ENCODE measurements at places on chromosomes 16 and 17. TPM values are rescaled to one million over a fixed set of nuclear protein-coding genes. Genes with fewer than 3 reads are reported as not detected.

DNA sequence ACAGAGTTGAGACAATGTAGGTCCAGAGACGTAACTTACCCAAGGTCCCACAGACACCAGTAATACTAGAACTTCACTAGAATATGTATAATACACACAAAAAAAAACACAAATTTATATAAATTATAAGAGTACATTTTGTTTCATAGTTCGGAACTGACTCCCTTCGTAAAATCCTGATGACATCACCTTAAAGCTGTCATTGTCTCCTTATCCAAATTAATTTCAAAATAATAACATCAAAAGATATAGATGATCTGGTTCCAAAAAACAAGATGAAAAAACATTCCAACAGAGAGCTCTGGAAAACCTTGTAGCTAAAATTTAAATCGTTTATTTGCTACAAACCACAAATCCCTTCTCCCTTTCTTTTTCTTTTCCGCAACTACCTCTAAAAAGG, 10.0 kb downstream of the FBXL20 start:
- no peak for DNase-seq
- H3K4me3 ChIP-seq: no peak overlapping the region
- no peak overlapping the region for H3K27ac ChIP-seq
- no peaks in the 10 kb centered on the region for H3K36me3 ChIP-seq
- H3K27me3 ChIP-seq: no peaks in the 10 kb centered on the region
- no peaks in the 10 kb centered on the region for H3K4me1 ChIP-seq

- H3K36me3 ChIP-seq: no peaks in the 10 kb centered on the region
- H3K4me1 ChIP-seq: peaks cover 51% of the 10 kb centered on the region
- peak overlapping the region; percentile 61 for H3K4me3 ChIP-seq
Observed at GRCh38 chr17:81365148-81365600, 30.1 kb upstream of the BAHCC1 start.

- DNase-seq: no peak
- H3K36me3 ChIP-seq: no peaks in the 10 kb centered on the region
- H3K4me1 ChIP-seq: peaks cover 3% of the 10 kb centered on the region
- H3K27me3 ChIP-seq: no peaks in the 10 kb centered on the region
- H3K27ac ChIP-seq: no peak overlapping the region
- no peak overlapping the region for H3K4me3 ChIP-seq
Observed at GRCh38 chr16:66344533-66345145, 21.9 kb upstream of the CDH5 start.

DNA sequence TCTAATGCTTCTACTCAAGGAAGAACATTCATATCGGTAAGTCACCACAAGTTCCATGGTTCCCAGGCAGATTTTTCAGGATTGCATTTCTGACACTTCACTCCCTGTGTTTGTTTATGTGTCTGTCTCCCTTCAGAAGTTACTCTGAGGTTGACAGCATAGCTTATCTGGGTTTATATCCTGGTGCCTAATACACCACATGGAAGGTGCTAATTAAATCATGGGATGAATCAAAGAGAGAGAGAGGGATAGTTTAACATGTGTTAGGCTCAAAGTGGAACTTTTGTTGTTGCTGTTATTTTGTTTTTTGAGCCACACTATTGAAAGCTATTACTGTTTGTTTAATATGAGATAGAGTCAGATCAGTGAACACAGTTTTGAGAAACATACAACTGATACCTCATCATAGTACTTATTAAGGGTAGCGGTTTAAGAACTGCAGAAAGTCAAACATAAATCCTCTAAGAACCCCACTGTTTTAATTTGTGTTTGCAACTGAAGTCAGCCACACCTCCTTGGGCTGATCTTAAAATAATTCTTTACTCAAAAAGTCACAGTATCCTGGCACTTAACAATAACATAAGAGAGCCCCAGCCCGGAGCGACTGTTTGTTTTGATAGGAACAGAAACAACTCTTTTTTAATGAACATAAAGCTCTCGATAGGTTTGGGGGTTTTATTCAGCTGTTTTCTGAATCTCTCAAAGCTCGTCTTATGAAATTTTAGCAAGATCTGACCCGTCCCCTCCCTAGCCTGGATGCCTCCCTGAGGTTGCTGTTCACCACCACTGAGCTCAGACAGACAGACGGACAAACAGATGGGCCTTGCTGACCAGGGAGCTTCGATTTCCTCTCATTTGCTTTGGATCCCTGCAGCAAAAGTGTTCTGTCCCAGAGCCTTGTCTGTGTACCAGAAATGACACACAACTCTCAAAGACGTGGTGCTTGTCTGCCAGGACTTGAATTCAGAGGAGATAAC, 98.3 kb upstream of the MYOCD start:
- H3K4me1 ChIP-seq: no peaks in the 10 kb centered on the region
- peaks cover 30% of the 10 kb centered on the region for H3K27me3 ChIP-seq
- no peak for DNase-seq
- no peak overlapping the region for H3K4me3 ChIP-seq
- H3K36me3 ChIP-seq: no peaks in the 10 kb centered on the region

DNA sequence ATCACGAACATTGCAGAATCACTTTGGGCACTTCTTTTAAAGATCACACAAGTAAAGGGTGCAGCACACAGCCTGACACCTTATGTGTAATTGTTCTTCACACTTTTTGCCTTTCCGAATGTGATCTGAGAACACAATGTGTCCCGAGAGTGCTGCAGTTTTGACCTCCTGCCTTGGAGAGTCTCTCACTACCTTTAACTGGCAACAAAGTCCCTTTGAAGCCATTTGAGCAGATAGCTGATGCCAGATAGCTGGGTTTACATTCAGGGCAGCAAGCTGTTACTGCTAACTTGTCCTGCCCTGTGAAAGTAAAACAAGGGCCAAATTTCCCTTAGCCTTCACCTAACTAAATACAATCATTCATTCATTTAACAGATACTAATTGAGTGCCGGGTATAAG, 411.0 kb upstream of the DYNLRB2 start:
- no peak overlapping the region for H3K27ac ChIP-seq
- H3K36me3 ChIP-seq: no peaks in the 10 kb centered on the region
- no peak overlapping the region for H3K4me3 ChIP-seq
- no peaks in the 10 kb centered on the region for H3K27me3 ChIP-seq
- H3K4me1 ChIP-seq: no peaks in the 10 kb centered on the region

GRCh38 chr17:60664022-60664421, 13.6 kb upstream of the BCAS3 start:
- DNase-seq: no peak
- no peaks in the 10 kb centered on the region for H3K4me1 ChIP-seq
- no peak overlapping the region for H3K4me3 ChIP-seq
- H3K36me3 ChIP-seq: no peaks in the 10 kb centered on the region

DNA sequence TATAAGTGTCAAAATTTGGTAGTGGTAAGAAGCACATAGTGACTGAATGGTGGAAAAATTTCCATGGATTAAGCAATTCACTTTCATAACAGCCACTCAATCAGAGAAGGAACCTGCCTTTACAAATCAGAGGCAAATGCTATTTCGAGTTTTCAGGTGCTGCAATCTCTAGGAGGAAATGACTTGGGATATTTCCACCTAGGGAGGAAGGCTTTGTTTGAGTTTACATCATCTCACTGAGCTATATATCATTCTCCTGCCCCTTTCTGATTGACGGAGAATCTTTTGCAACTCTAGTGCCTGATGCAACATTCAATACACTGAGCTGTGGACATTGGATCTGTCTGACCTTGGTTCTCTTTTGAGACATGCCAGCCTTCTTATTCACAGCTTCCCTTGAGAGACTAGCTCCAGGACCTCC, 26.3 kb downstream of the MARCHF10 start:
- H3K36me3 ChIP-seq: no peaks in the 10 kb centered on the region
- peaks cover 16% of the 10 kb centered on the region for H3K4me1 ChIP-seq
- H3K27me3 ChIP-seq: no peaks in the 10 kb centered on the region
- H3K4me3 ChIP-seq: no peak overlapping the region
- no peak overlapping the region for H3K27ac ChIP-seq

- no peak for DNase-seq
- peaks cover 15% of the 10 kb centered on the region for H3K36me3 ChIP-seq
- no peaks in the 10 kb centered on the region for H3K27me3 ChIP-seq
- peak overlapping the region; percentile 99 for H3K27ac ChIP-seq
Observed at GRCh38 chr17:78359321-78359996, 418 bp downstream of the SOCS3 start.

- no peak overlapping the region for H3K27ac ChIP-seq
- no peaks in the 10 kb centered on the region for H3K27me3 ChIP-seq
- no peak for DNase-seq
- no peaks in the 10 kb centered on the region for H3K4me1 ChIP-seq
- H3K4me3 ChIP-seq: no peak overlapping the region
- no peaks in the 10 kb centered on the region for H3K36me3 ChIP-seq
Observed at GRCh38 chr17:64183815-64184214, 53.9 kb upstream of the ERN1 start.

DNA sequence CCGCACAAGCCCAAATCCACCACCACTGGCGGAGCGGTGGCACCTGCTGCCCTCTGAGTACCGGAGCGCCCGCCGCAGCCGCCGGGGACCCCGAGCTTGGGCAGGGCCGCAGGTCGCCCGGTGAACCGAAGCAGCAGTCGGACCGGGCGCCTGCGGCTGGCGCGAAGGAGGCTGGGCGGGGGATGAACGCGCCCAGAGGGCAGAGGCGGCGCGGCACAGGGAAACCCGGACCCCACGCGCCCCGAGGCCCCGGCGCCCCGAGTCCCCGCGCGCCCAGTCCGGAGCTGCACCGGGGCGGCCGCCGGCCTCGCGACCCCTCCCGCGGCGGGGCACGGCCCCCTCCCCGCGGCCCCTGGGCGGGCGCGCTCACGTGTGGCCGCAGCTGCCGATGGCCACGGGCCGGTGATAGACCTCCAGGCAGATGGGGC, 393 bp downstream of the RNF166 start:
- H3K4me1 ChIP-seq: peaks cover 17% of the 10 kb centered on the region
- no peak for DNase-seq
- H3K27me3 ChIP-seq: no peaks in the 10 kb centered on the region

DNA sequence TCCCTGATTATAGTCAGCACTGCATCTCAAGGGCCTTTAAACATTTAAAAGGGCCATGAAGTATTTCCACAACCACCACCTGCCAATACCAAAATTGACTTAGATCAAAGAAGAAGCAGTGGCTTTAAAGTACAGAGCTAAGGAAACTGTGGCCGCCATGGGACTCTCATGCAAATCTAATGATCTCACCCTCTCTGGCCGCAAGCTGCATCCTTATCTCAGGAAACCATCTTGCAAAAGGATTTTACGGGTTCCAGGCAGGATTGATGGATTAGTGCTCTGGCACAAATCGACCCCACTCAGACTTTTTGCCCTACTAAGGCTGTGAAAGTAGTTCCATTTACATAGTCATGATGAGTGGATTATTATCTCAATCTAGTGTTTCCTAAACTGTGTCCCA, 22.6 kb downstream of the CDRT4 start:
- H3K27ac ChIP-seq: no peak overlapping the region
- DNase-seq: no peak
- no peaks in the 10 kb centered on the region for H3K36me3 ChIP-seq
- no peak overlapping the region for H3K4me3 ChIP-seq
- H3K4me1 ChIP-seq: no peaks in the 10 kb centered on the region
- H3K27me3 ChIP-seq: no peaks in the 10 kb centered on the region

DNA sequence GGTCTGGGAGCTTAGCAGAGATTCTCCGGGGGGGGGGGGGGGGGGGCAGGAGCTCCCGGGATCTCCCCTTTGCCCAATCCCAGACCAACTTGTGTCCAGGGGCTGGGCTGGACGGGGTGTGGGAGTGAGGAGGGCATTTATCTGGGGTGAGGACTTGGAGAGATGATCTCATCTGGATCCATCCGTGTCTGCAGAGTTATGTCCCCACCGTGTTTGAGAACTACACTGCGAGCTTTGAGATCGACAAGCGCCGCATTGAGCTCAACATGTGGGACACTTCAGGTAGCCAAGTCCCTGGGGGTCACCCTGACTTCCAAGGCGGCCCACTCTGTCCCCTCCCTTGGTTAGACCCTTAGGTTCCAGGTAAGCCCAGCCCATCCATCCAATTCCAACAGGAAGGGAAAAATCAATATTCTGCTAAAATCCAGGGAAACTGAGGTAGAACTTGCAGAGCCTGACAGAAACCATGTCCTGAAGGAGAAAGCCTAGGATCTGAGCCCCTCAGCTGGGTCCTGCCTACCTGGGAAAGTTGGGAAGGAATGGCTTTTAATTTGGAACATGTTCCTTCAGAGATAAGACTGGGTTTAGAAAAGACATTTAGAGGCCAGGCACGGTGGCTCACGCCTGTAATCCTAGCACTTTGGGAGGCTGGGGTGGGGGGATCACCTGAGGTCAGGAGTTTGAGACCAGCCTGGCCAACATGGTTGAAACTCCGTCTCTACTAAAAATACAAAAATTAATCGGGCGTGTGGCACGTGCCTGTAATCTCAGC, 921 bp downstream of the RND2 start:
- peaks cover 6% of the 10 kb centered on the region for H3K4me1 ChIP-seq
- no peaks in the 10 kb centered on the region for H3K36me3 ChIP-seq
- no peaks in the 10 kb centered on the region for H3K27me3 ChIP-seq
- no peak overlapping the region for H3K4me3 ChIP-seq
- no peak overlapping the region for H3K27ac ChIP-seq

- no peaks in the 10 kb centered on the region for H3K36me3 ChIP-seq
- no peak overlapping the region for H3K27ac ChIP-seq
- no peak overlapping the region for H3K4me3 ChIP-seq
- no peaks in the 10 kb centered on the region for H3K4me1 ChIP-seq
- DNase-seq: no peak
- peaks cover 31% of the 10 kb centered on the region for H3K27me3 ChIP-seq
Observed at GRCh38 chr16:71311553-71312158, 22.5 kb upstream of the CMTR2 start.

DNA sequence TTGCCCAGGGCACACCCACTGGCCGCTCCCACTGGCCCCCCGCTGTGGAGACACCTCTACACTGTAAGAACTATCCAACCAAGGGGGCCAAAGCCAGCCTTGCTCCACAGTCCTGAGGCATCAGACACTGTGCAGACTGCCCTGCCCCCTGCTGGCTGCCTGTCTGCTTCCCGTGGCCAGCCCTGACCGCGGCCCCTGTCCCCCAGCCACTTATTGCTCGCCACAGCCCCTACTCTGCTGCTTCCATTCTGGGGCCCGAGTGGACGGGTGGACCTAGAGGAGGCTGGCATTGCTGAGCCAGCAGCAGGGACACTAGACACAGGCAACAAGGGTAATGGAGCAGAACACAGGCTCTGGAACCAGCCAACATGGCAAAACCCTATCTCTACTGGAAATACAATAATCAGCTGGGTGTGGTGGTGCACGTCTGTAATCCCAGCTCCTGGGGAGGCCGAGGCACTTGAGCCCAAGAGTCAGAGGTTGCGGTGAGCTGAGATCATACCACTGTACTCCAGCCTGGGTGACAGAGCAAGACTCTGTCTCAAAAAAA, 19.7 kb upstream of the LRRC37A3 start:
- H3K27ac ChIP-seq: no peak overlapping the region
- H3K27me3 ChIP-seq: no peaks in the 10 kb centered on the region
- H3K4me1 ChIP-seq: peaks cover 12% of the 10 kb centered on the region
- H3K4me3 ChIP-seq: no peak overlapping the region
- no peaks in the 10 kb centered on the region for H3K36me3 ChIP-seq
- DNase-seq: no peak

DNA sequence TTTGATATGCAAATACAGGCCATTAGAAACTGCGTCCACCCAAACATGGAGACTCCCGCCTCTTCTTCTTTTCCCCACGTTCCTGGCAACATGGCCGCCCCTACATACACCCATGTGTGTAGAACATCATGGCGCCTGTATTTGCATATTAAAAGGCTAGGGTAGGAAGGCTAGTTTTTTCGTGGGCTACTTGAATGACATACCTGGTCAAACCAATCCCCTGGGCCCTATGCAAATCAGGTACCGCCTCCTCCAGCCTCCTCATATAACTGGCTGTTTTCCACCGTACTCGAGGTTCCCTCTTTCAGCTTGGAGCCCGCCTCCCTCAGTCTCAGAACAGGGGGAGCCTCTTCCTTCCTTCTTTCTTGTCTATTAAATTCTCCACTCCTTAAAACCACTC, 840 bp upstream of the CD300LB start:
- peaks cover 41% of the 10 kb centered on the region for H3K27me3 ChIP-seq
- no peak for DNase-seq
- no peak overlapping the region for H3K4me3 ChIP-seq

Gene ACTG1
- total RNA-seq: 6,223 TPM

Gene LHX1
- total RNA-seq: 0.44 TPM

Gene ABCC6
- 2.7 TPM for total RNA-seq

Gene PSMB10
- total RNA-seq: 41.0 TPM

Gene SLC38A10
- total RNA-seq: 109 TPM
